ENCODE measurements at places on chromosomes 5 and 9.

DNA sequence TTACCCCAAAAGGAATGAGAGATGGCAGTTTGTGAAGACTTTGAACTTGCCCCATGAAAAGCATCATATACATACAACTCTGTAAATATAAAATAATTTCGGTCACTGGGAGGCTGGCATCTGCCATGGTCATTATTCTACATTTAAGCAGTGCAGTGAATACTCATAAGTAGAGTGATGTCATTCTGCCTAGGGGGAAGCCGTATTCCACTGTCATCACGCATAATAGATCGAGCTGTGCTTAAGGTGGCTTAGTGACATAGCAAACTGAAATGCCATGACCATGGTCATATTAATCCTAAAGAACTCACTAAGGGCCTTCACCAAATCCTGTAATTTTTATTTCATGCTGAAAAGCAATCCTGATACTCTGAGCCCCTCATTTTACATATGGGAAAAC is 42.4 kb upstream of the NR4A3 start:
- DNase-seq = no peak

GRCh38 chr5:132260051-132260450 is 2.6 kb downstream of the PDLIM4 start:
- no peak for DNase-seq

- DNase-seq = no peak
Observed at GRCh38 chr9:98310752-98311392, 55.4 kb upstream of the TBC1D2 start.

DNA sequence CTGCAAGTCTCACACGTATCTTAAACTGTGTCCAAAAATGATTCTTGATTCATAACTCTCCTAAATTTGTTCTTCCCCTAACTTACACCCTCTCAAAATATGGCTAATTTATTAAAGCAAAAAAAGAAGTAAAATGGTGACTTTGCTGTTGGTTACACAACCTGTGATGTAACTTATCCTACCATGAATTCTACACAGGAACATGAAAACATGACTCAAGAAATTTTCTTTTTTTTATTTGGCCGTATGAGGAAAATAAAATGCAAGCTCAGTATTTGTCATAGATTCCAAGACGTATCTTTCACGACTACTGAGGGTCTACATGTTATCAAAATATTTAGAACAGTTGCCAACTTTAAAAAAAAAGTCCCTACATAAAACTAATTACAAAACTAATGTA is 9.2 kb downstream of the LIFR start:
- DNase-seq = no peak

DNA sequence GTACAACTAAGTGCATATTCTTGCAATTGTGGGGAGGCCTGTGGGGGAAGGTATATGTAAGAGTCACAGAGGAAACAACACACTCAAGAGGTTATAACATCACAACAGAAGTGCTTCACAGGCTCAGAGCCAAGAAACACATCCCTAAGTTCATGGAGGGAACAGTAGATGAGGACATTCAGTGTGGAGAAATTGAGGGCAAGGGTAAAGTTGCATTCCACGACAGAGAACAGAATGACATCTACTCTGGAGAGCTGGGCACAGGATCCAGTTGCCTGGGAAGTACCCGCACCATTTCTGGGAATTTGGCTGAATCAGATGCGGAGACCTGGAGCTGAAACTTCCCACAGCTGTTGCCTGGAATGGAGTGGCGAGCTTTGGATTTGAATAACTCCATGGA is 197.2 kb downstream of the NXNL2 start:
- DNase-seq = no peak

- no peak for DNase-seq
Observed at GRCh38 chr5:38557308-38557710, 863 bp upstream of the LIFR start.

DNA sequence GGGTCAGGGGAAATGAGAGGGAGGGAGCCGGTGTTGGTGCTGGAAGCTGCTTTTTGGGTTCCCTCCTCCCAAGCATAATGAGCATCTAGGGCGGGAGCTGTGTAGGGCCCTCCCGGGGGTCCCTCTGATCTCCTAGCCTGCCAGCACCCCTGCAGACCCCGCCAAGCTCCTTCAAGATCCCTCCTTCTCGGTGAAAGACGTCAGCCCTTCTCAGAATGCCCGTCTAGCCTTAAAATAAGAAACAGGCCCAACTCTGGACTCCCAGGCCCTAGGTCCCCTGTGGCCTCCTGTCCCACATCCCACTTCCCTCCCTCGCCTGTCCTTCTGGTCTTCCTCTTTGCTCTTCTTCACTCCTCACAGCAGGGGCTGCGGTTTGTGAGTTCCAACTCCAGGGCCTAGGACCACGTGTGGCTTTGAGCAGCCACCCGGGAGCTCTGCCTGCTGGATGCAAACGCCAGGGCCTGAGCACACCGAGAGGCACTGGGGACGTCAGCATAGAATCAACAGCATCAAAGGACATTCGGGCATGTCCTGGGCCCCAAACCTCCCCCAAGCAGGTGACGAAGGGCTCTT is 8.8 kb upstream of the SCGB3A1 start:
- DNase-seq = no peak

DNA sequence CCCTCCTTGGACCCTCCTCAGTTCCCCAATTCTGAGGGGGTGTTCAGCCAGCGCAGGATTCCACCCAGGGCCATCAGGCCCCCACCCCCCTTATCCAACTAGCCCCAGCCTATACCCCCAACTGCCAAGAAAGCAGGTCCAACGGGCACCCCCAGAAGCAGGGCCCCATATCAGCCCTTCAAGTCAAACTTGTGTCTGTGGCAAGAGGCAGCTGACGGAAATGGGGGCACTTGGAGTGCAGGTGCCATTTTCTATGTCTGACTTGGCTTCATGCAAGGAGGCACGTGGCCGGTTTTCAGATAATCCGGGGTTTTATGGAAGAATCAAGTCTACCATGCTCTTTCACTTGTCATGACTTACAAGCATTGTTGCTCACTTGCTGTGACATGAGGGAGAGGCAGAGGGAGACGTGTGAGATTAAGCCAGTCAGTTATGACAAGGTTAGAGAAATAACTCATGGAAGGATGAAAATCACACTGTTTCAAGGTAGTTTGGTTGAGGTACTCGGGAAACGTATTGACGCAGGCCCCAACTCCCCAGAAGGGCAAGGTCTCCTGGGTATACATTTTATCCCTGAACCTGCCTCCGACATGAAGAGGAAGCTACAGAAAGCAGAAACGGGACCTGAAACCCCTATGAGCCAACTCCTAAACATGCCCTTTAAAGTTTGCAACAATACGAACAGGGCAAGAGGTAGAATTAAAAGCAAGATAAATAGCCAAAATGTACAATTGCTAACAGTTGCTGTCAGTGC is 26.5 kb upstream of the CLPTM1L start:
- DNase-seq = no peak

- DNase-seq = no peak
Observed at GRCh38 chr5:150615141-150615699, 25.2 kb upstream of the SYNPO start.

DNA sequence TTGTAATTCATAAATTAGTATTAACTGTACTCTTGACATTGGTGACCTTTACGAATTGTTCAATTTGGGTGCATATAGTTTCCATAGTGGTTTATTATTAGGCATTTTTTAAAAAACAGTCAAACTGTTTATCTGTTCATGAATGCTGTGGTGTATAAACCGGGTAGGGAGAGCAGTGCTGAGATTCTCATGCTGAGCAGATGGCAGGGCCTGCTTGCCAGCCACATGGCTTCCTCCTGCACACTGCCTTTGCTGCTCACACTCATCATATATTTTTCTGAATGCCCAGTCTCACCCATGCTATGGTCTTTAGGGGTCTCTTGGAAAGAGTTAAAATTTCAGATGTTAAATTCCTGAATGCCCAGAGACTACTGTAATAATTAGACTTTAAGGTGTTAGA is 40.8 kb downstream of the NNT start:
- DNase-seq = no peak

GRCh38 chr5:104789366-104789765 is 1226.8 kb upstream of the NUDT12 start:
- no peak for DNase-seq

DNA sequence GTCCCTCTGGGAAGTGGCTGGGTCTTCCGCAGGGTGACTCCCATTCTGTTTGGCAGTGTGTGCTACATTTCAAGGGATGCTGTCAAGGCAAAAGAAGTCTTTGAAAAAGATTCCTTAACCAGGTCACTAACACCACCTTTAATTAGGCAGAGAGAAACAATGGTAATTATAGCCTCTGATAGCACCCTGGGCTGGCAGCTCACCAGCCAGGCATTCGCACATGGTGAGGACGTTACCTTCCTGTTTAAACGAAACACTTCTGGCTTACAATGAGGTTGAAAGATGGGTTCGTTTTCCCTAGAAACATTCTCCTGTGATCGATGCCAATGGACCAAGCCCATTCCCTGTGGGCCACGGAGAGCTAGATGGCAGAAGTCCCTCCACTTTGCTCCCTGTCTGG is 230.1 kb upstream of the PANK3 start:
- no peak for DNase-seq

Data from NCI-H1436 treated with DMSO at 0.1 percent for 48 hours (cell line).